ENCODE measurements at places on chromosomes 7 and 10.

DNA sequence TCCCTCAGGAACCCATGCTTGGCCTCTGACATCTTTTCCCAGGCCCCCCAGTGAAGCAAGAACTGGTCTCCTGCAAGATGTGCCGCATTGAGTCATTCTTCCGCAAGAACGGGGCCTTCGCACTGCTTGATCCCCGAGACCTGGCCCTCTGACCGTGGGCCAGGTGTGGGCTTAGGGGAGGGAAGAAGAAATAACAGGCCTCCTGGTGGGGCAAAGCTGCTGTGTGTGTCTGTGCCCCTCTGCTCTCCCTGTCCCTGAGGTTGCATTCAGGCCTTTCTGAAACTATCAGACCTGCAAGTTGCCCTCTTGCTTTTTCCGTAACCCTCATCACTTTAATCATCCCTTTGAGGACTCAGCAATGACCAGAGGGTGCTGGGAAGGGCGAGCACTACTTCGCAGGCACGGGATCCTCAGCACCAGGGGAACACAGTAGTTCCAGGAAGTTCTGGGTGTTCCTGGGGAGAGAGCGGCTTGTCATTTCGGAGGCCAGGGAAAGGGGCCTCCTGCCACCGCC lies 6.0 kb downstream of the ATP6V1F start:
- DNase-seq, result no peak

DNA sequence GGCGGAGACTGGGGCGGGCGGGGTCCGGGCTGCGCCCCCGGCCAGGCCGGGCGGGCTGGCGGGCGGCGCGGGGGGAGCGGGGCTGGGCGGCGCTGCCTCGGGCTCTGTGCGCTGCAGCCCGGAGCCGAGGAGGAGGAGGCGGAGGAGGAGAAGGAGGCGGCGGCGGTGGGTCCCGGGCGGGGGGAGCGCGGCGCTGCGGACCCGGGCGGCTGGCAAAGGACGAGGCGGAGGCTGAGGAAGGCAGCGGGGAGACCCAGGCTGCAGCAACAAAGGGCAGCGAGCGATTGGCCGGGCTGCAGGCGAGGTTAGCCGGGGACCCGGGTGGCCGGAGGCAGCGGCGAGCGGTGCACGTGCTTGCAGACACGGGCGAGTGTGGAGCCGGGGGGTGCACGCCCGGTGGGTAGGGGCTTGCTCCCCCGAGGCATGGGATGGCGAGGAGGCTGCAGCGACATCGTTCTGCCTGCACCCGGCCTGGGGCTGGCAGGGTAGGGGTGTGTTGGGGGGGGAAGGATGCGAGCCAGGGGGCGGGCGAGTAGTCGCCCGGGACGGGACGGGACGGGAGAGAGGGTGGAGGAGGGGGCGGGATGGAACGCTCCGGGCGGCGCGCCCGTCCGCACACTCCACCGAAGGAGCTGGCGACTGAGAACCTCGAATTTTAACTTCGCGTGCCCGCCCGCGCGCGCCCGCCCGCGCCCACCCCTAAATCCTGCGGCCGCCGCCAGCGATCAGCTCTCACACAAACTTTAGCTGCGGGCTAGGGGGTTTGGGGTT lies 844 bp upstream of the KAT6B start:
- peak; percentile 50 for DNase-seq

GRCh38 chr7:150927157-150927955 lies 50.8 kb downstream of the KCNH2 start:
- DNase-seq, result no peak

GRCh38 chr10:21424459-21424861 lies 101.0 kb downstream of the SKIDA1 start:
- DNase-seq, result no peak

DNA sequence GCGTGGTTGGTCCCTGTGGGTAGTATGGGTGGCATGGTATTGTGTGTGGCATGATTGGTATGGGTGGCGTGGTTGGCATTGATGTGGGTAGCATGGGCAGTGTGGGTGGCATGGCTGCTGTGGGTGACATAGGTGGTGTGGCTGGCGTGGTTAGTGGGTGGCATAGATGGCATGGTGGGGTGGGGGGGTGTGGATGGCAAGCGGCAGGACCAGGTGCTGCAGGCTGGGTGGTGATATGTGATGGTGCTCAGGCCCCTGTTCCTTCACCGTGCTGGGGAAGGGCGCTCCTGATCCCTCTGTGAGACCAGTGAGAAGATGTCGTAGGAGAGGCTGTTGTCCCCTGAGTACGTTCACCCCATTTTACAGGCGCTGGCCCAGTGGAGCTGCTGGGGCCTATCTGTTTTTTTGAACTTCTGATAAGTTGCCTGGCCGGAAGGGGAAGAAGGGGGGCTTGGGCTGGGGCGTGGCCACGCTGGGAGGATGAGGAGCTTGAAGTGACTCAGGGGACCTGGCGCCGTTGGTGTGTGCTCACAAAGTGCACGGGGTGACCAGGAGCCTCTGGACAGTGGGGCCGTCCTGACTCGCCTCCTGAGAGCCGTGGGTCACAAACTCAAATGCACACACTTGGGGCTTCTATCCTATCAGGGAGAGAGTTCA lies 17.5 kb downstream of the INPP5A start:
- no peak for DNase-seq

DNA sequence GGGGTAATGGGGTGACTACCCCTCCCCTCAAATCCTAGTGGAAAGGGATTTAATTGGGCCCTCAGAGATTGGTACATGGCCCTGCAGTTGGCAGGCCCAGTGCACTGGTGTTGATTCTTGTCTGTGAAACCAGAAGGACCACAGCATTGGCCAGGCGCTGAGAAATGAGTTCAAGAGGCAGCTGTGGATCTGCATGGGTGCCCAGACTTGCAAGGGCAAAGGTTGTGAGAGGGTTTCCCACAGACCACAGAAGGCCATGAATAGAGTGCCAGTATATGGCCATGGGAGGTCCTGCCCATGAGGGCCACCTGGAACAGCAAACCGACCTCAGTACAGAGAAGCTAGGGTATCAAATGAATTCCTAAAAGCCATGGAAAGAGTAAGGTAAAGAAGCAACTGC lies 32.9 kb downstream of the TMEM168 start:
- DNase-seq, result no peak

GRCh38 chr7:2517026-2517425 lies 2.5 kb upstream of the LFNG start:
- DNase-seq, result no peak

GRCh38 chr10:73646598-73647041 lies 5.3 kb upstream of the MYOZ1 start:
- DNase-seq, result no peak

GRCh38 chr10:122234416-122234815 lies 36.7 kb upstream of the BTBD16 start:
- DNase-seq, result no peak

GRCh38 chr7:90411510-90411909 lies 8.2 kb downstream of the CLDN12 start:
- DNase-seq, result no peak
